Parietal lobe (tissue), 2 donors: ENCODE measurements at places on chromosomes 4 and X. TPM values are rescaled to one million over a fixed set of nuclear protein-coding genes. Genes with fewer than 3 reads are reported as not detected.

ARHGEF38 gene
- under 0.01 TPM for total RNA-seq

MAGEB1 gene
- total RNA-seq, result not detected

ARHGAP6 gene
- total RNA-seq, result 1.3 TPM

GUCY1A1 gene
- total RNA-seq, result 72.6 TPM

CACNA1F gene
- total RNA-seq, result not detected

UGT2A1 gene
- total RNA-seq, result not detected

PLAC1 gene
- not detected for total RNA-seq

SMARCA1 gene
- 80.1 TPM for total RNA-seq

BEX2 gene
- 111 TPM for total RNA-seq

FHDC1 gene
- total RNA-seq, result 7.2 TPM

SPACA5 gene
- total RNA-seq, result not detected
